ENCODE measurements at places on chromosomes 2 and 18.

DNA sequence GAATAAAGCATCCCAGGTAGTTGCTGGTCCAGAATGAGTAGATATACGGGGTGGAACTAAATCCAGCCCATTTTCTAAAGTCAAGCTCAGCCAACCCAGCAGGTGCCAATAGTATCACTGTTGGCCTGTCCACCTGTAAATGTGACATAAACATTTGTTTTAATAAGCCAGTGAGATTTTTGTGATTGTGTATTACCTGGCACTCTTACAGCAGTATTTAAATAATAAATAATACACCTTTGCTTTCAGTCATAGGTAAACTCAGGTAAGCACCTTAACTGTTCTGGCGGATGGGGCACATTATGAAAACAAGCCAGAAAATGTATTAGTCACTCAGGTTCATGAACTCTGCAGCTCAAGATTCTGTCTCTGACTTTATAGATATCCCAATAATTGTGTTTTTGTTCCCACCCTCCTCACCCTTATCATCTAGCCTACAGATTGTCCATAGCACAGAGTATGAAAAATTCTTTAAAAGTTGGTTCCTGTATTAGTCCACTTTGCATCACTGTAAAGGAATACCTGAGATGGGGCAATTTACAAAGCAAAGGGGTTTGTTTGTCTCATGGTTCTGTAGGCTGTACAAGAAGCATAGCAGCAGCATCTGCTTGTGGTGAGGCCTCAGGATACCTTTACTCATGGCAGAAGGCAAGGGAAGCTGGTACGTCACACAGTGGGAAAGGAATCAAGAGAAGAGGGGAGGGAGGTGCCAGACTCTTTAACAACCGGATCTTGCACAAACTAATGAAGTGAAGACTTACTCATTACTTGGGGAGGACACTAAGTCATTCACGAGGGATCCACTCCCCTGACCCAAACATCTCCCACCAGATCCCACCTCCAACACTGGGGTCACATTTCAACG is 73.0 kb upstream of the CYRIA start:
- no peak for DNase-seq

DNA sequence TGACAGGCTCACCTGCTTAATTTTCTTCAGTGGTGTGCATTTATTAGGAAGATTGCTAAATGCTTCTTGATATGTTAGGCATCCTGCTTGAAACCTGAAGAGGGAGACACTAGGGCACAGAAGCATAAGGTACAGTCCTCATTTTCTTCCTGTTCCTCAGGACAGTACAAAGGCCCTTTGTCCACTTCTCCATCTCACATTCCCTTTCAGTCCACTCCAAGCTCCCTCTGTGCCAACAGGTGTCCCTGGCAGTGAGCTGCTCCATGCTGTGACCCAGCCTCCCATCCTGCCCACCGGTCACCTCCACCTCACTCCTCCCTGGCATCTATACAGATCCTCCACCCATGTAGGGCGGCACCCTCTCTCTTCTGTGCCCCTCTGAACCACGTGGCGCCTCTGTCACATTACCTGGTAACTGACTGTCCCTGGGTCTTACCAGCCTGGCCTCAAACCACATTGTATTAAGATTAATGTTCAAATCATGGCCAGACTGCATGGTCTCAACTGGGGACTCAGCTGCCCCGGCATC is 162.8 kb downstream of the VAPA start:
- DNase-seq = no peak

- no peak for DNase-seq
Measured at GRCh38 chr18:22302144-22302543, 115.6 kb downstream of the CTAGE1 start.

DNA sequence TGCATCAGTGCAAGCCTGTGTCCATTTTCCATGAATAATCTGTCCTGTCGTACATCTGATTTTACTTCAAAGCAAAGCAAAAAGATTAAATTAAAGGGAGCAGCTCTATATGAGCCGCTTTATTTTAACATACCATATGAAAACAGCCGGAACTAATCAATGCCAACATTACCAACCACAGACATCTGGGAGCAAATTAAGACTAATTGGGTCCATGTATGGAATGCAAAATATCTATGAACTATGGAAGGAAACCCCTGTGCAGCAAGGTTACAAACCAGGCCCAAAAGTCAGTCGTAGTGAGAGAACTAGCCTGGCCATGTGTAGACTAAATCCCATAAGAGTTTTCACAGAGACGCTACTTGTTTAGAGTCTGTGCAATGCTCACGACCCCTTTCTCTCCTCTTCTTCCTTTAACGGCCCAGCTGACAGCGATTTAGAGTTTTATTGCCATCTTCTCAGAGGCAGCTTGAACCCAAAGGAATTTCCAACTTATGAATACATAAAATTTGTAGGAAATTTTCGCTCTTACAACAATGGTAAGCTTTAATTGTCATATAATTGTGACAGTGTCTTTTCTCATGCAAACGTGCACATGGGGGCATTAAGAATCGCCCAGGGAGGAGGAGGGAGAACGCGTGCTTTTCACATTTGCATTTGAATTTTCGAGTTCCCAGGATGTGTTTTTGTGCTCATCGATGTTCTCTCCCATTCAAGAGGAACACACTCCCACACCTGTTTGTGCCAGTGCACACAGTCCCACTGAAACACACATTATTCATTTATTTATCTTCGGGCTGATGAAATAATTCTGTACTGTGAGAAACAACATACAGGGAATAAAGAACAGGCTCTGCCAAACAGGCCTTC is 52.9 kb upstream of the RPL31 start:
- DNase-seq = no peak

- no peak for DNase-seq
Measured at GRCh38 chr2:45391866-45392265, 219.2 kb downstream of the SRBD1 start.

Data from DMS79 (cell line).